ENCODE measurements at places on chromosomes 12 and 14.

GRCh38 chr14:68949601-68949965 lies 29.5 kb downstream of the ACTN1 start:
- no peak for DNase-seq

DNA sequence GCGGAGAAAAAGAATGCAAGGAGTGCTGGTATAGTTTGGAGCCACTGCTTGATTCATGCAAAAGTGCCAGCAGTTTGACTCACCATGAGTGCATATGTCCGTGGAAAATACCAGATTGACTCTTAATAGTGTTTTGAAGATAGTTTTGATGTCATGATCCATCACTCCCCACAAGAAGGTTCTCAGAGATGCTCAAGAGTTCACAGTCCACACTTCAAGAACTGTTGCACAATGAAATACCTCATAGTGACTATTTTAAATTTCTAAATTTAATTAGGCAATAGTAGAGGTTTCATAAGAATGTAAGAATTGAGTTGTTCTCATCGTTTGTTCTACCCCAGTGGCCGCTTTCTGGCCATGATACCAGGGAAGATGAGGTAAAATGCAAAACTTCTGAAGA lies 286.6 kb upstream of the RGS6 start:
- DNase-seq = no peak

GRCh38 chr12:71124835-71125460 lies 32.9 kb downstream of the TSPAN8 start:
- DNase-seq = no peak

GRCh38 chr14:104352493-104353220 lies 214.3 kb downstream of the KIF26A start:
- DNase-seq = no peak

- DNase-seq = no peak
Measured at GRCh38 chr12:67826946-67827720, 162.1 kb upstream of the IFNG-AS1 start.

DNA sequence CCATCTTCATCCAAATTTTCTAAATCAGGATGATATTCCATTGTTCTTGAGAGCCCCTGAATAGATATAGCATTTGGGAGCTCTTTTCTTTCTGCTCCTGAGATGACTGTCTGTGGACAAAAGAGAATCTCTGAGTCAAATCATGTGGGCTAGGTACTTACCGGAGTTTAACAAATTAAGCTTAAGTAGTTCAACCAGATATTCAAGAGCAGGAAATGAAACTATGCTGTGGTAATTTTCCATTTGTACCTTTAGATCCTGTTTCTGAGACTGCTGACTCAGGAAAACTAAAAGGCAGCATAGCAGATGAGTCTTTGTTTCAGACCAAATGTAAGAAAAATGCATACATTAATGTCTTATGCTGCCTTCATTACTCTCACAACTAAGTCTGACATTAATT lies at the start of gene CLEC7A:
TSS of gene CLEC7A (minus strand) at position 158 of the 400 bp plus-strand sequence. CDS start at position 41, 117 bp downstream.
- DNase-seq = no peak

GRCh38 chr14:57918791-57919190 lies 52.9 kb upstream of the SLC35F4 start:
- no peak for DNase-seq
